ENCODE measurements at places on chromosomes 3 and 15.

GRCh38 chr3:56691165-56692000, 8.3 kb upstream of the TASOR start:
- no peak for DNase-seq

DNA sequence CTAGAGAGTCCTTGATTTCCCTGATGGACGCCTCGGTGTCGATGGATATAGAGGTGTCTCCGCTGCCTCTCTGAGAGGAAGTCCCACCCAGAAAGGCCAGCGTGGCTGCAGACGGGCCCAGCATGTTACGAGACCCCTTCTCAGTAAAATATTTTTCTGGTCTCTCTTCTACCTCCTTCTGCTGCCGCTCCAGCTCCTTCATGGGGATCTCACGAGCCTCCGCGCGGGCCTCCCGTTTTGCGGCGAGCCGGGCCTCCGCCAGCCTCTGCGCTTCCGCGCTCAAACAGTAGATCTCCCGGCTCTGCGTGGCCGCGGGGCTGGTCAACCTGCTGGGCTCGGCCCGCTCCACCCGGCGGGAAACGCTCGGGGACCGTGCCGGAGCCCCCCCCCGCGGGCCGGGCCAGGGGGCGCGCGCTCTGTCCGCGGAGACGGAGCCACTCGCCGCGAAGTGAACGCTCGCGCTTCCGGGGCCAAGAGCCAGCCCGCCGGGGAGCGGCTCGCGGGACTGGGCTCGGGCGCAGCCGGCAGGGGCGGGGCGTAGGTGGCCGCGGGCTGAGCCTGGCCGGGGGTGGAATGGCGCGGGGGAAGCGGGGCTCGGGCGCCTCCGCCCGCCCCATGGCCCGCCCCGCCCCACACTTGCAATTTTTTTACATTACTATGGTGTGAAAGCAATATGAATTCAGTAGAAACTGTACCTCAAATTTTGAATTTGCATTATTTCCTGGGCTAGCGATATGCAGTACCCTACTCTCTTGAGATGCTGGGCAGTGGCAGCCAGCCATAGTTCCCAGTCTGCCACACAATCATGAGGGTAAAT, 10.2 kb upstream of the KCNMB3 start:
- peak; percentile 70 for DNase-seq

GRCh38 chr3:98764472-98764884, 1.3 kb downstream of the ST3GAL6 start:
- no peak for DNase-seq

DNA sequence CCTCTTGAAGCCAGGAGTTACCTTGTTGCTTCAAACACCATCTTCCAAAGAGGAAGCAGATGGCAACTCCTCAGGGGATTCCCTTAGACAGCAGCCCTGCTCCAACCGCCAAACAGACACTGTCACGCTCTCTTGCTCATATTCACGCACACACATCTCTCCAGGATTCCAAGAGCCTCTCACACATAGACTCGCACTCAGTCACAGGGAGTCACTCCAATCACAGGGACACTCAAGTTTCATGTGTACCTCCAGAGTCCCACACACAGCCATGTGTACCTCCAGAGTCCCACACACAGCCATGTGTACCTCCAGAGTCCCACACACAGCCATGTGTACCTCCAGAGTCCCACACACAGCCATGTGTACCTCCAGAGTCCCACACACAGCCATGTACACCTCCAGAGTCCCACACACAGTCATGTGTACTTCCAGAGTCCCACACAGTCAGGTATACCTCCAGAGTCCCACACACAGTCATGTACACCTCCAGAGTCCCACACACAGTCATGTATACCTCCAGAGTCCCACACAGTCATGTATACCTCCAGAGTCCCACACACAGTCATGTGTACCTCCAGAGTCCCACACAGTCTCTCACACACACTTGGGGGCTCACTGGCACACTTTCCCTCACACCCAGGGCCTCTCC, 6.1 kb downstream of the VWA5B2 start:
- DNase-seq: no peak

- no peak for DNase-seq
Measured at GRCh38 chr3:142087676-142088075, 61.7 kb downstream of the TFDP2 start.

GRCh38 chr15:68701886-68702285, 118.8 kb downstream of the ANP32A start:
- no peak for DNase-seq

DNA sequence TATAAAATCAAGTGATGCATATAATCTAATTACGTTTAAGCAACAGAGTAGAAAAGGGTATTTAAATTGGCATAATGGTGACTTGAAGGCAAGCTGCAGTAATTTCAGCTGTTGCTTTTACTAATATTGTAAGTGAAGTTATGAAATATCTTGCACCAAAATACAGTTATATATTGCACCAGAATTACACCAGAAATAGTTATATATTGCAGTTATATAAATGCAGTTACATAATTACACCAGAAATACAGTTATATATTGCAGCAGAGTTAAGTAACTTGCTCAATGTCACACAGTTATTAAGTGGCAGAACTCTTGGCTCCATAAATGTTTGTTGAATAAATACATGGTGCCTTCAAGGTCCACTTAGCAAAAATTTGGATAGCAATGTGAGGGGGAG, 51.4 kb downstream of the PCOLCE2 start:
- DNase-seq: no peak

DNA sequence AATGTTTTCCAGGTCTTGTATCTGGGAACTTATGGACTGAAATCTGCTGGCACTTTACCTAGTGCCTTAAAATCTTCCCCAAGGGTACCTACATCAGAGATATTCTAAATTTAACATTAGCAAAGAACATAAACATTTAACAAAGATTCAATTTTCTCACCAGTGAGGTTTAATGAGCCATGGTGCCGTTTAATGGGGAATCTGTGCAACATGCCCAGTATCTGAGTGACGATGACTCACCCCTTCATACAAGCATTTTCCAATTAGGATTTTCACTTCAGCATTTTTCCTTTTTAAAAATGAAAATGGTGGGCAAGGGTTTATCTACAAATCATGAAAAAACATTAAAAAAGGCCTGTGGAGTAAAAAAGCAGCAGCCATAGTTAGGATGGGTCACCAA, 189.4 kb downstream of the SLC9A9 start:
- no peak for DNase-seq

DNA sequence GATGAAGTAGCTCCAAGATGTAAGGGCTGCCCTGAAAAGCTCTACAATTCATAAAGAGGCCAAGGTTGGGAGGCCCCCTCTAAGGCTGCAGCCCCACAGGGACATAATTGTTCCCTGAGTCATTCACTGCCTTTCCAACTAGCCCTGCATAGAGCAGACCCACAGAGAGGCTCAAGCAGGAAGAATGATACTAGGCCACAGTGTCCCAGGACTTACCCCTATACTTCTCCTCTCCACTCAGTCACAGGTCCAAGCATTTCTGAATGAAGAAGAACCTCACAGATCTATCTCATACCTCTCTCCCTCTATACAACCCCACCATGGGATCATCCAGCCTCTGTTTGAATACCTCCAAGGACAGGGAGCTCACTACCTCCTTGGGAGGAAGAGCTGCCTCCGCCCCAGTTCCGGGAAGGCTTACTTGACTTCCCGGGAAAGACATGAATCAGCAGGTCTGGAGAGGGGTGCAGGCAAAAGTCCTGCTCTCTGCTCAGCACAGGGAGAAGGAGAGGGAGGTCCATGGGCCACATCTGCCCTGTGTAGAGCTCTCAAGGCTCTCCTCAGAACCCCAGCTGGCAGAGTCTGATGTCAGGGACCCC, 6.9 kb upstream of the SKIC8 start:
- DNase-seq: no peak

GRCh38 chr3:175274474-175275218, 415.5 kb downstream of the NAALADL2 start:
- DNase-seq: no peak

GRCh38 chr15:83106994-83107840, at the start of gene TM6SF1:
TM6SF1 (plus strand) TSS chr15:83107645; CDS start chr15:83107681, 36 bp downstream.
- no peak for DNase-seq

DNA sequence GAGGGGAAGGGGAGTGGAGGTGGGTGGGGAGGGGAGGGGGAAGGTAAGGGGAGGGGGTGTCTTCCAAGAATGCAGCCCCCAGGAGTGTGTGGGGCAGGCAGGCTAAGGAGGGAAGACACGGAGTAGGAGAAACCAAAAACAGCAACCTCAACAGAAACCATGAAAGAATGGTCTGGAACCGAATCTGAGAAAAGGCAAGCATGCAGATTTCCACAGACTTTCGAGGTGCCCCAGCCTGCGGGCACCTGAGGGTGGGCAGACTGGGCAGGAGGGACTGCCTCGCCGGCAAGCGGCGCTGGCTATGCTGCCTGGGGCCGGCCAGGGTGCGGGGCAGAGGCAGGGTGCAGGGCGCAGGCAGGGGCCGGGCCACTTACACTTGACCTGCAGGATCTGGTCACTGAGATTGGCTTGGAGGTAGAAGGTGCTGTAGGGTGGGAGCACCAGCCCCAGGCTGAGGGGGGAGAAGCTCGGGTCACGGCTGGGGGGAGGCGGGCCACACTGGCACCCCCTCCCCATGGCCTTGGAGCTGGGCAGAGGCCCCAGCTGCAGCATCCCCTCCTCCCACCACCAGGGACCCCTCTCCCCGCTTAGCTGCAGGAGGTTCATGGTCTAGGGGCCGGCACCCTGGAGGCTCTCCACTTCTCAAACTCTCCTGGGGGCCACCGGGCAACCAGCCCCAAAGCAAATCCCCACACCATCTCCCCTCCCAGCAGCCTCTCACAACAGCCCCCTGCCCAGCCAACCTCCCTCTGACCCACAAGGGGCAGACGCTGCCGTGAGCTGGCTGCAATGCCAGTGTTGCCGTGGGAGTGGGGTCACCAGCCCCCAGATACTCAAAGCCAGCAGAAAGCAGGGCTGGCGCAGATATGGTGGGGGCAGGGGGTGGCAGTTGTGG, 15.3 kb upstream of the TMEM115 start:
- no peak for DNase-seq

All from putamen (tissue), 1 donor.